Activated T-helper 1 cell treated with anti-CD3 and anti-CD28 coated beads, Interleukin-12 subunit alpha, Interleukin-12 subunit beta, Interleukin-2, Interleukin-4 antibody, amounts not matched to agents 30 ng/mL and 10 ng/mL and 1 ng/mL, durations not matched to agents 14 hours and 24 hours and 36 hours (primary cell): ENCODE measurements at places on chromosomes 7 and 10.

- DNase-seq, result no peak
Observed at GRCh38 chr10:70379581-70380176, 2.7 kb downstream of the LRRC20 start.

DNA sequence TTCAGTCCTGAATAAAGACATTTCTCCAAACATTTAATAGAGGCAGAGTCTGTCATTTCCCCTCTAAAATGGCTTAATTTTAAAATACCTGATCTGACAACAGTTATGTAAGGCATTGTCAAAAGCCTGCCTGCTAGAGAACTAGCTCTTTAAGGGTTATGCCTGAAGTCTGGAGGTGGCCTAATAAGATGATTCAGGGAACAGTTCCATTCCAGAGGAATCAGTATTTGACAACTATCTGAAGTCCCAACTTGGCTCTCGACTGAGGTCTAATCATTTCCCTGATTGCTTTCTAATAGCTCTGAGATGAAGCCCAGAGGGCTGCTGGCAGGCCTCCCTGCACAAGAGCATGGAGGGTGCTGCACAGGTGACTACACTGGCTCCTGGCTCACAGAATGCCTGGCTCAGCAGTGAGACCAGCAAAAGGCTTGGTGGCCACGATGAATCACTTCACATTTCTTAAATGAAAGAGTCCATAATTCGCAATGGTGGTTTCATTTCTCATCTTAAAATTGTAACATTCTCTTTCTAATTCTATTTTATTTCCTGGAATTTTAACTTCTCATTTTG is 509.6 kb upstream of the POM121L12 start:
- DNase-seq, result no peak

GRCh38 chr10:116733566-116733965 is 8.8 kb downstream of the HSPA12A start:
- DNase-seq, result no peak

DNA sequence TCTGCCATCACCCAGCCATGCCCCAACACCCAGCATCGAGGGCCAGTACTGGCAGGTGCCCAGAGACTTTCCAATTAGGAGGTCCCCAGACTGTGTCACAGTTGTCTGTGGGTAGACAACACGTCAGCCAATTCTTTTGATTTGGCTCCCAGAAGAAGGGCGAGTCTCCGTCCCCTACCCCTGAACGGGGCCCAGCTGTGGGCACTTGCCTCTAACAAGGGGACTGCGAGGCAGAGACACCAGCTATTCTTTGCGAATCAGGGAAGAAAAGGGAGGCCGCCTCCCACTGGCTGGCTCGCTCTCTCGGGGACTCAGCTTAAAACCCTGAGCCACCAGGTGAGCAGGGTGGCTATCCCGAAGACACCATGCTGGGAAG is 167.3 kb downstream of the USP6NL start:
- no peak for DNase-seq

DNA sequence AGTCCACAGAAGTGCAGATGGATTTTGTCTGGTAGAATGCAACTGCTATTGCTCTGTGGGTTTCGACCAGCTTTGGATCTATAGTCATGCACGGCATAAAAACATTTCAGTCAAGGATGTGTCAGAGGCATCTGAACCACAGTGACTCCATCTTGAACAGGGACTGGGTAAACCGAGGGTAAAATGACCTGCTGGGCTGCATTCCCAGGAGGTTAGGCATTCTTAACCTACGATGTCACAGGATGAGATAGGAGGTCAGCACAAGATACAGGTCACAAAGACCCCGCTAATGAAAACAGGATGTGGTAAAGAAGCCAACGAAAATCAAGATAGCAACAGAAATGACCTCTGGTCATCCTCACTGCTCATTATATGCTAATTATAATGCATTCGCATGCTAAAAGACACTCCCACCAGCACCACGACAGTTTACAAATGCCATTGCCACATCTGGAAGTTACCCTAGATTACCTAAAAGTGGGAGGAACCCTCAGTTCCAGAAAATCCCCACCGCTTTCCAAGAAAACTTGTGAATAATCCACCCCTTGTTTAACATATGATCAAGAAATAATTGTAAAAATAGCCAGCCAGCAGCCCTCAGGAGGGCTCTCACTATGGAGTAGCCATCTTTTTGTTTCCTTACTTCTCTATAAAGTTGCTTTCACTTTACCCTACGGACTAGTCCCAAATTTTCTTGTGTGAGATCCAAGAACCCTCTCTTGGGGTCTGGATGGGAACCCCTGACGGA is 50.7 kb upstream of the CPXM2 start:
- no peak for DNase-seq
